NCI-H526 treated with DMSO at 0.1 percent for 48 hours (cell line): ENCODE measurements at places on chromosomes 4 and X.

- no peak for DNase-seq
These were observed 708.3 kb downstream of the STIM2 start for GRCh38 chr4:27568952-27569319.

- no peak for DNase-seq
These were observed 6.0 kb downstream of the PLXNB3 start for GRCh38 chrX:153769865-153770600.

DNA sequence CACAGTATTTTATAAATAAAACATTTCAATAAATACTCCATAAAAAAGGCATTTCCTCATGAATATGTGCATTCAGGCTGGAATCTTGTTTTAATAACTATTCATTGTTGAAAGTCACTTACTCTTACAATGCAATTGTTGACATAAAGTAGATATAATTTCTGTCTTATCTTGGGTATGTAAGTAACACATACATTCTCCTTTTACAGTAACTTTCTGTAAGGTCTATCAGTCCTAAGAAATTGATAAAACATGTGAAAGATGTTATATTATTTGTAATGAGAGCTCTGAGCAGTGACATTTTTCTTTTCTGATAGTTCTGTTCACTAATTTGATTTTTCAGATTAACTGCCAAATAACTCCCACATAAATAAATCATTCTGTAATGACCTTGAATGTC lies 1249.2 kb downstream of the STIM2 start:
- DNase-seq, result no peak

- no peak for DNase-seq
These were observed 361.7 kb upstream of the PPP1R2C start for GRCh38 chrX:43139645-43140044.

- no peak for DNase-seq
These were observed 63.2 kb downstream of the QDPR start for GRCh38 chr4:17448689-17449088.

GRCh38 chrX:47585273-47585672 lies 3.0 kb downstream of the TIMP1 start:
- DNase-seq, result no peak

- no peak for DNase-seq
These were observed 86.7 kb downstream of the KIT start for GRCh38 chr4:54744487-54744886.

DNA sequence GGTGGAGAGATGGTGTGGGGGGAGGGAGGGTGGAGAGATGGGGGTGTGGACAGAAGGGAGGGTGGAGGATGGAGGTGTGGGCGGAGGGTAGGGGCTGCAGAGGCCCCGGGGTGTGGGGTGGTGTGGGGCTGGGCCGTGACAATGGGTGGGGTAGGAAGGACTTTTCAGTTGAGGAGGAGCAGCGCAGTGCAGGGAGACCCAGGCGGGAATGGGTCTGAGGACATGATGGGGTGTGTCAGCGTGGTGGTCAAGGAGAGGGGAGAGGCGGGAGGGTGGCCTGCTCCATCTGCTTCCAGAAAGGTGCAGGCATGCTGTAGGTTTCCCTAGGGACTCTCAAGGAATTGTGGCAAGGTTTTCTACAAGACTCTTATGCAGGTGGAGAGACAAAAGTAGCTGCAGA lies 48.9 kb downstream of the RGS12 start:
- no peak for DNase-seq

GRCh38 chr4:164813554-164813953 lies 59.6 kb downstream of the SMIM31 start:
- no peak for DNase-seq

DNA sequence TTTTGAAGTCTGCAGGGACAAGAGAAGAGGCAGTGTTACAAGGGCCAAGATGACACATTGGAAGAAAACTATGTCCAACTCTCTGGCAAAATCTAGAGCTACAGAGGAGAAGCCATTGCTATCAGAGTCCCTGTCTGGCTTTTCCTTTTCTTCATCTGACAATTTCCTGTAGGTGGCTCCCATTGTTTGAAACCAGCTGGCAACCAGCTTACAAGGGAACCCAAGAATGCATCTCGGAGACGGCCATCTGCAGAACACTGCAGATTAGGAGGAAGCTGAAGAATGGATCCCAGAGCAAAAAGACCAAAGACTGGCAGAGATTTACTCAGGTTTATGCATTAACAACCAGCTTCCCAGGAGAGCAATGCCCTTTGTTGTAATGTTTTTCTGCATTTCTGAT lies 216.2 kb upstream of the CTSO start:
- DNase-seq, result no peak

DNA sequence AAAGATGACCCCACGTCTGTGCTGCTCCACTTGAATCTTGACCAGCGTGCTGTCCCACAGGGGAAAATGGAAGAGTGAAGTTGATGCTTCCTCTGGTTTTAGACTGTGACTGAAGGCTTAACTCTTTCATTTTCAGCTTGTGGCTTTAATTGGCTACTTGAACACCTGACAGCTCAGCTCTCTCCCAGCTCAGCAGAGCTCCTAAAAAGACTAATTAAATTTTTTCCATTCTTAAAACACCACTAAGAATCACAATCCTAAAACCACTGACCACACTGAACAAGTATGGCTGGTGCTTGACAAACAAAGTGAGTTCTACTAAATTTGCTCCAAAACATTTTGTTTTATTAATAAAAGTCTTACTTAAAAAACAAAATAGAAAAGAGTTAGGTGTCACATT lies 71.7 kb downstream of the SRPX start:
- DNase-seq, result no peak

DNA sequence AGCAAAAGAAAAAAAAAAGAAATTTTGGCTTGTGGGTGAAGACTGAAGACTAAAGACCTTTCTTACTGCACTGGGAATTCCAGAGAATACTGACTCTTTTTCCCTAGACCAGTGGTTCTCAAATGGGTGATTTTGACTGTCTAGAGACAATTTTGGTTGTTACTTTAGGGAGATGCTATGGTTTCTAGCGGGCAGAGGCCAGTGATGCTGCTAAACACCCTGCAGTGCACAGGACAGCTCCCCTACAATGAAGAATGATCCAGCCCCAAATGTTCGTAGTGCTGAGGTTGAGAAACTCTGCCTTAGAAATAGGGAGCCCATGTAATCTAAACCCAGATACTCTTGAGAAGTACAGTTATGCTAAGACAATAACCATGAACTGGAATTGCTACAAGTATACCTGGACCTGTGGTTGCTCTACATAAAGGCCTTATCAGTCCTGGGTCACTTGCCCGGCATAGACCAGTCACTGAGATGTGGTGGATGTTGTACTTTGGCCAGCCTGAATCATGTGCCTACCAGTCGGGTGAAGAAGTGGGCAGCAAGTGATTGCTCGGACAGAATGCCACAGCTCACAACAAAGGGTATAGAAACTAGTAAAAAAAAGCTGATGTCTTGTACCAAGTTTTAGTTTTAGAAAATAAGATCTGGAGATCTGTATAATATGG lies 16.0 kb downstream of the ARHGAP10 start:
- no peak for DNase-seq
